ENCODE measurements at places on chromosomes 13 and 19. TPM values are rescaled to one million over a fixed set of nuclear protein-coding genes. Genes with fewer than 3 reads are reported as not detected.

The REXO1 gene
- total RNA-seq, result 5.2 TPM

The KLF2 gene
- 11.3 TPM for total RNA-seq

The ATP8A2 gene
- total RNA-seq, result not detected

The PINLYP gene
- total RNA-seq, result 1.8 TPM

The OCEL1 gene
- 1.3 TPM for total RNA-seq

- DNase-seq, result no peak
Measured at GRCh38 chr19:18523841-18524240, 2.0 kb upstream of the ELL start.

GRCh38 chr13:107788464-107789165, 426.7 kb downstream of the LIG4 start:
- no peak for DNase-seq

DNA sequence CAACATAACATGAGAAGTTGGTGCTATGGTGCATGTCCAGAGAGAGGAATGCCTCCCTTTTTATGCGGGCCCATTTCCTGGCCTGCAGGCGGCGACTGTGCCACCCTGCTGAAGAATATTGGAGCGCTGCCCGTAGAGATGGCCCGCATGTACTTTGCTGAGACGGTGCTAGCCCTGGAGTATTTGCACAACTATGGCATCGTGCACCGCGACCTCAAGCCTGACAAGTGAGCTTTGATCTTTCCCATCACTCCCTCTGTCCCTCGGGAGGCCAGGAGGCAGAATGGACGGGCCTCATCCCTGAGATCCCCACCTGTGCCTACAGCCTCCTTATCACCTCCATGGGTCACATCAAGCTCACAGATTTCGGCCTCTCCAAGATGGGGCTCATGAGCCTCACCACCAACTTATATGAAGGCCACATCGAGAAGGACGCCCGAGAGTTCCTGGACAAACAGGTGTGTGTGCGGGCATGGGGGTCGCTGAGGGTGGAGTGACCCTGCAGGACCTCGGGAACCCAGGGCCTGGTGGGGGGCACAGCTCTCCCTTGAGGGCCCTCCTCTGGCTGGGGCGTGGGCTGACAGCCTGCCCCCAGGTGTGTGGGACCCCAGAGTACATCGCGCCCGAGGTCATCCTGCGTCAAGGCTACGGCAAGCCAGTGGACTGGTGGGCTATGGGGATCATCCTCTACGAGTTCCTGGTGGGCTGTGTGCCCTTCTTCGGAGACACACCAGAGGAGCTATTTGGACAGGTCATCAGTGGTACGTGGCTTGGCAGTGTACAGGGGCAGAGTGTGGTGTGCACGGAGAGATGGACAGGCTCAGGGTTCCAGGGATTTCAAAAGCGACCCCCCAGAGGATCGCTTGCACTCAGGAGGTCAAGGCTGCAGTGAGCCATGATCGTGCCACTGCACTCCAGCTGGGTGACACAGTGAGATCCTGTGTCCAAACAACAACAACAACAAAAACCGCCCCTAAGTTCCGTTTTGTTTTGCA, 16.2 kb downstream of the DNASE2 start:
- no peak for DNase-seq

- peak; percentile 76 for DNase-seq
Measured at GRCh38 chr13:109336730-109337129, 449.7 kb downstream of the IRS2 start.

DNA sequence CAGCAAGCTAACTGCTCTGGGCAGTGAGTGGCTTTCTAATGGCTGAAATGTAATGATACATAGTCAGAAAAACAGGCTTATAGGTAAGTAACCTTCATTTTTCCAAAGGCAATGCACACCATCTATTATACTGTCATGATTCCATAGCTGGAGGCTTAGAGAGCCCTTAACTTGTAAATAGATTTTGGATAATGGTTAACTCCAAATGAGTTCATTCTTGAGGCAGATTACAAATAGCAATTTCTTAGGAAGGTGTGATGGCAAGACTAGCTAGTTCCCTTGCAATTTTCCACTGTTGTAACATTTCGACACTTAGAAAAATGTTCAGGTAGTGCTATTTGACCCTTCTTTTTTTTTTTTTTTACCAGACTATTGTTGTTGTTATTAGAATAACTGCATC, 789.8 kb upstream of the PCDH9 start:
- no peak for DNase-seq

DNA sequence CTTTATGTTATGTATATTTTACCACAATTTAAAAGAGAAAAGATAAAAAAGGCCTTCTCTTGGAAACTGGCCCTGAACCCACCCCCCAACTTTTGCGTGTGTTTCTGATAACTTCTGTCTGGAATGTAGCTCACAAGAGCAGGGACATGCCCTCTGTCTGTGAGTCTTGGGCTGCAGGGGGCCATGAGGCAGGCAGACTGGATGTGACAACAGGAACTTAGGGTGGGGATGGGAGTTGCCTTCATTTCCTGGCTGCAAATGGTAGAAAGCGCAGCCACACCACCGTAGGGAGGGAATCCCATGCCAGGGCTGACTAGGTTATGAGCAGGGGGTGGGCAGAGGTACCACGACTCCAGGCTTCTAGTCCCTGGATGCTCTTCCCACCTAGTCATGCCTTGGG, 21.9 kb downstream of the CILP2 start:
- no peak for DNase-seq

DNA sequence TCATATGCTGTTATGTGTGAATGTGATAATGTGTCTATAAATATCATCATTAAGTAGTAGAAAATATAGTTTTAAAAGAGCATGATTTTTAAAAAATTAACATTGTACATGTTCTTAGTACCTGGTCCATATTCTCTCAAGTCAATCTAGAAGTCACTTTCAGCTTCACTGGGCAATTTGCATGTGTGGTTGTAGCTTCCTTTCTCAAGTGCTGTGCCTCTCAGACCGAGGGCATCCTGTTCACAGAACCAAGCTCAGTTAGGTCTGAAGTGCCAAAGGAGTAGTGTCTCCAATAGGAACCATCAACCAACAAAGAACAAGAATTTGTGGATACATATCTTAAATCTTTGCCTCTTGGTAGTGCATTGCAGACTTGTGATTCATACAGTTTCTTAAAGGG, 541.8 kb upstream of the SLC10A2 start:
- DNase-seq, result no peak

DNA sequence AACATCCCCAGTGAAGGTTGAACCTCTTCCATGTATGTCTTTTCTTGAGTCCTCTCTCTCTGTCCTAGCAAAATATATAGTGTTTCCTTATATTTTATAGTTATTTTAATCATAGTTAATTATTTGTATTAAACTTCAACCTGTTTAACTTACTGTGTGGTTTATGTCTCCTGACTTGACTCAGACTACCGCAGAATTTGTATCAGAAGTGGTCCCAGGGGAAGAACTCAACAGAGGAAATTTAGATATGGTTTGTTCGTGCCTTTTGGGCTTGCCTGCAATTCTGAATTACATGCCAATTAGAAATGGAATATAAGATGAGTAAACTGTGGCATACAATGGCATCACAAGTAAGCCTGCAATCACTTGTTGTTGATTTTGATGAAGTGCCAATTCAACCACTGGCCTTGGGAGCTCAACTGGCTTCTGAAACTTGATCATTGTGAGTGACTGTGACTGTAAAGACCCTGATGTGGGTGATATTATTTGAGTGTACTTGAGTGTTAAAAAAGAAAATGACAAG, 1459.5 kb upstream of the PCDH20 start:
- no peak for DNase-seq

- no peak for DNase-seq
Measured at GRCh38 chr19:14611051-14611450, 28.2 kb downstream of the CLEC17A start.

DNA sequence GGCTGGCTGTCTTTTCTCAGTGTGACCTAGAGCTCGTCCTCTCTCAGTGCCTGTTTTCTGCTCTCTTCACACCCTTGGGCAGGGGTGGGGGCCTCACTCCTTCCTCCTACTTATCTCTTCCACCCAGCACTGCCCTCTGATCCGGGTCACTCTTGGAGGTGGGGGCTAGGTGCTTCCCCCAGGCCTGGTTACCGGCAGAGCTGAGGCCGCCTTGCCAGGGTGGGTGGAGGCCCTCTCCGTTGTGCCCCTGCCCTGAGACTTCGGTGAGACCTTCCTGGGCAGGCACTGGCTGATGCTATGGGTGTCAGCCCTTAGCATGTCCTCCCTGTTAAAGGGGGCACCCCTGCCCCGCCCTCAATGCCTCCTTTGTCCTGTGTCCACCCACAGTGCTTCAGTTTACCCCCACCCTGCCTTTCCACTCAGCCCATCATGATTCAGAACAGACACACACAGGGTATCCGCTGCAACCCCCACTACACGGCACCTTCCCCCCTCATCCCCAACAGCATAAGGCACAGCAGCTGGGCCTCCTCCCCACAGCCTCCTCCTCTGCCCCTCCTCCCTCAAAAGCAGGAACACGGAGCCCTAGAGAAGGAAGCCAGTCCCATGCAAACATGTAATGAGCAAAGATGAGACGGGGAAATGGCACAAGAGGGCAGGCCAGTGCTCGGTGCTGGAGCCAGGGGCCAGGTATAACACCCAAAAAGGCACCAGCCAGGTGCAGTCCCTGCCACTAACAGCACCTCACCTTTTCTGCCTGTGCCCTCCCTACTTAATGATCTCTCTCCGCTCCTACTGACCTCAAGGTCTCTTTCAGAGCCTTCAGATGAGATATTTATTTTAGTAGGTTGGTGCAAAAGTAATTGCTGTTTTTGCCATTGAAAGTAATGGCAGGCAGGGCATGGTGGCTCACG, 9.8 kb downstream of the ZGLP1 start:
- no peak for DNase-seq

DNA sequence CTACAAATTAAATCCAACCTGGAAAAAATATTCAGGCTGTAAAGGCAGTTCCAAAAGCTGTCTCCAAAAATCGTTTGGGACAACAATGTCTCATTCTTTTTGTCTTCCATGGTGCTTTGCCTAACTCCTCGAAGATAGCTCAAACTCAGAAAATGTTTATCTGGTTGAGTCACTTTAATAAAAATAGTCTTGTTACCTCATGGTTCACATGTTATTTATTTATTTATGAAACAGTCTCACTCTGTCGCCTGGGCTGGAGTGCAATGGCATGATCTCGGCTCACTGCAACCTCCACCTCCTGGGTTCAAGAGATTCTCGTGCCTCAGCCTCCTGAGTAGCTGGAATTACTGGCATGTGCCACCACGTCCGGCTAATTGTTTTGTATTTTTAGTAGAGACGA, 4.9 kb upstream of the BRD4 start:
- peak; percentile 83 for DNase-seq

DNA sequence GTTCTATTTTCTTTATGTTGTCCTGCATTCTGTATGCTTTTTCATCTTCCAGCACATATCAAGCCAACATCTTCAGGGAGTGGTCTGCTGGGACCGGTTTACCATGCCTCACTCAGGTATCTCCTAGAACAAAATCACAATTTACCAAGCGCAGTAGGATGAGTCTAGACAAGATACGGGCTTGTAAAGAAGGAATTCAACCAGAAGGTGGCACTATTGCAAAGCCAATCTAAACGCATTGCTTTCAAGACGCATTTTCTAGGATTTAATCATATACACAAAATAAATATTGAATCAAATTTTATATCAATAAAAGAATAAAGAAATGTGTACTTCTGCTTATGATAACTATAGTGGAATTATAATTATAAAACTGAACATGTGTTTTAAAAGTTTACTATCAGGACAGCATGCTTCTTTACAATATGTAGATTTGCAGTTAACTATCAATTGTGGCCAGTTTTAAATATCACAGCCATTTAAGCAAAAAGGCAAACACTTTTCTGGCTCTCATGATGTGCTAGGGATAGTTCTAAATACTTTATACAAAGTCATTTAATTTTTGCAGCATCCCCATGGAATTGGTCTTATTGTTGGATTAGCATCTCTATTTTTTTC, 16.1 kb upstream of the TPP2 start:
- peak; percentile 78 for DNase-seq

- DNase-seq, result no peak
Measured at GRCh38 chr13:99263126-99263785, 5.1 kb upstream of the GPR18 start.

DNA sequence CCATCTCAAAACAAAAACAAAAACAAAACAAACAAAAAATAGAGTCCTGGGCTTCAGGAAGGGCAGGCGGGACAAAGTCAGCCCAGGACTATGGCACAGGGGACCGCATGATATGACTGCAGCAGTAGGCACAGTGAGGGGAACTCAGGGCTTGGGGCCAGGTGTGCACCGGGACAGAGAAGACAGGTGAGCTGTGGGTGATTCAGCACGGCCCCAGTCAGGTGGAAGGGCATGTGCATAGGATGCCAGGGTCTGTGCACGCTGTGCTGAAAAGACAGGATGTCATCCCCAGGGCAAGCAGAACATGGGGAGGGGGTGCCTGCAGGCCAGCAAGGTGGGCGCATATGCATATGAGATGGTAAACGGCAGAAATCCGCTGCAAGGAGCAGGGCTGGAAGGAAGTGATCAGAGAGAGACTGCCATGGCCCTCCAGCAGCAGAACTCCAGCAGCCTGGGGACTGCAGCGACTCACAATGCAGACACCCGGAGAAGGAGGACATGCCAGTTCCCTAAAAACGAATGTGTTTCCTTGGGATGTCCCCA, 15.0 kb downstream of the EPS15L1 start:
- peak; percentile 32 for DNase-seq

DNA sequence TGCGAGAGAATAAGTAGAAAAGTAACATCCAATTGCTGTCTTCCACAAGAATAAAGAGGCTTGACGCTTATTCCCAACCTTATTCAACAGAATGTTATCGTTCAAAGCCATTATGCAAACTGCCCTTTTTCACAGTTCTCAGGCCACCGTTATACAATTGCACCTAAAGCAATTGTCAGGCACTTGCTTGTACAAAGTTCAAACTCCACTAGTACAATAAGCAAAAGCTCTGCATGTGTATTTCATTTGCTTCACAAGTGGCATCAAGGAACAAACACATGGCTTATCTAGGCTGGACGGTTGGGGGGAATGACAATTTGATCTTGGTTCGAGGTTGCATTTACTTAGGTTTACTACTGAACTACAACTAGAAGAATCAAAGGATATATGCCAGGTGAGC, 815.6 kb downstream of the EFNB2 start:
- no peak for DNase-seq

- DNase-seq, result no peak
Measured at GRCh38 chr19:46484656-46485055, 11.0 kb downstream of the PNMA8B start.

DNA sequence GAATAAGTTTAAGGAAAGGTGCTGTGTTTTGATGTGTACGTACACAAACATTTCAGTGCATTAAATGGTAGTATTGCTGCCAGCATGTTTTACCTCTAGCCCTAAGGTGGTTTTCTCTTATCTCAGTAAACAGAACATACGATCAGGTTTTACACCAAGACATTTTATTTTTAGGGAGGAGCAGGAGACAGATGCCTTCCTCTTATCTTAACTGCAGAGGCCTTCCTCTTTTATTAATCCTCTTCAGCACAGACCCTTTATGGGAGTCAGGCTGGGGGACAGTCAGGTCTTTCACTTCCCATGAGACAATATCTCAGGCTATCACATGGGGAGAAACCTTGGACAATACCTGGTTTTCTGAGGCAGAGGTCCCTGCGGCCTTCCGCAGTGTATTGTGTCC, 14.9 kb upstream of the ZNF611 start:
- DNase-seq, result no peak

DNA sequence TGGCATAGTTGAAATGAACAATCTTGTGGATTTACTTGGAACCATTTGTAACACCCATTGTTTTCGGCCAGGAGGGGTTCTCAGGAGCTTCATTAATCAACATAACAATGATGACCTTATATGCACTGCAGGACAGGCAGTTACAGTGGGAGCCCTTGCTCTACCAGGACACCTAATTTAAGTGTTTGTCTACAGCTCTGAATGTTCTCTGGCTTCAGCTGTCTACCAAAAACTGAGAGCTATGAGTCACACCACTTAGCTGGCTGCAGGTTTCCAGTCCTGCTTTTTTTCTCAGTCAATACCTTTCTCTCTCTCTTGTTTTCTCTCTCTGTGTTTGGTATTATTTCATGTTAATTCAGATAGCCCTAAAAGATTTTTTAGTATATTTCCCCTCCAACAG, 105.4 kb upstream of the MBNL2 start:
- peak; percentile 69 for DNase-seq
